ENCODE measurements at places on chromosomes 7 and 10.

GRCh38 chr7:148540041-148540738 lies 50.4 kb upstream of the C7orf33 start:
- DNase-seq, result no peak

- DNase-seq, result no peak
Observed at GRCh38 chr7:142759433-142759832, 10.2 kb downstream of the PRSS1 start.

- DNase-seq, result no peak
Observed at GRCh38 chr7:25835197-25835596, 316.8 kb upstream of the NFE2L3 start.

DNA sequence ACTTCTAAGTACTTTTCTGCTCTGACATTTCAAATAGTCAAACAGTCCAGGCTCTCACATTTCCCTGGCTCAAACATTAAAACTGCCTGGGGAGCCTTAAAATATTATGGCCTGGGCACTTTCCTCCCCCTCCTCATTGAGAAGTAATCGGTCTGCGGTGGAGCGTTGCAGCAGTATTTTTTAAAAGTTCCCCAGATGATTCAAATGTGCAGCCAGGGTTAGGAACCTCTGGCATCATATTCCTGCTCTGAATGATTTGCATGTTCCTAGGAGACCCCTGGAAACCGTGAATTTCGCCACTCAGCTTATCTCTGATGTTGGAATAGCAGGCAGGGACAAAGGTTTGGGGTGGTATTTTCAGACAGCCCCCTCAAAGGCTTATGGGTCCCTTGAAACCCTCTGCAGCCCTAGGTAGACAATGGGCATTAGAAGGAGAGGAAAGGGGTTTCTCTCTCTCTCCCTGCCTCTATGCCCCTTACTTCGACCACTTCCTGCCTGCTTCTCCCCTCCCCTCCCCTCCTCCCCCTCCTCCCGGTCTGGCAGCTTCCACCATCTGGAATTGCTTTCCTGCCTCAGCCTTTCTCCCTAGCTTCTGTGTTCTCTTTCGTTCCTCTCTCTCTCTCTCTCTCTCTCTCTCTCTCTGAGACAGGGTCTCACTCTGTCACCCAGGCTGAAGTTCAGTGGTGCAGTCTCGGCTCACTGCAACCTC lies 622.2 kb downstream of the GALNT17 start:
- DNase-seq, result no peak

- no peak for DNase-seq
Observed at GRCh38 chr10:43688348-43688892, 39.7 kb upstream of the ZNF32 start.

GRCh38 chr10:122510326-122510725 lies 49.0 kb downstream of the HTRA1 start:
- no peak for DNase-seq

GRCh38 chr10:48898426-48898825 lies 41.2 kb downstream of the LRRC18 start:
- DNase-seq, result no peak

- no peak for DNase-seq
Observed at GRCh38 chr7:137094-137891, 55.1 kb upstream of the FAM20C start.

GRCh38 chr10:120587061-120587460 lies 130.0 kb downstream of the PLPP4 start:
- DNase-seq, result no peak

DNA sequence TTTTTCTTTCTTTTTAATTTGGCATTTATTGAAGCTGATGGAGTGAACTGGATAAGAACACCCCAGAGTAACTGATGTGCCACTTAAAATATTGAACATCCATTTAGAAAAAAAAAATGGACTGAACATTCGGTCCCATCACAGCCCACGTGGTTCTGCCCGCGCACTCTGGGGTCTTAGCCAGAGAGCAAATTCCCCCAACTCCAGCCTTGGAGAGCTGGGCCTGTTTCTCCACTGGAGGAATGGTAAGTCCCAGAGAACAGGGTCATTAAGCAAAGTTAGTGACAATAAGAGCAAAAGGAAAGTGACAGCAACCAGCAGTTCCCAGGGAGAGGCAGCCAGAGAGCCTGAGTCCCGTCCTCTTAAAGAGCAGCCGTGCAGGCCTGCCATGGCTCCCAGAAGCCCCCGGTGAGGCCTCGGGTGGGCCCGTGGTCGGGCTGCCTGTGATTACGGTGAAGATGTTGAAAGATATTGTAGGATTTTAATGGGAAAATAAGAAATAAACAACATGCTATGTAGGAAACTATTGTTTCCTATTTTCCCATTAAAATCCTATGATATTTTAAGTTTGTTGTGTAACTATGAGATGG lies 487.9 kb upstream of the MKI67 start:
- DNase-seq, result no peak

GRCh38 chr7:129886167-129886817 lies 66.5 kb downstream of the UBE2H start:
- no peak for DNase-seq

DNA sequence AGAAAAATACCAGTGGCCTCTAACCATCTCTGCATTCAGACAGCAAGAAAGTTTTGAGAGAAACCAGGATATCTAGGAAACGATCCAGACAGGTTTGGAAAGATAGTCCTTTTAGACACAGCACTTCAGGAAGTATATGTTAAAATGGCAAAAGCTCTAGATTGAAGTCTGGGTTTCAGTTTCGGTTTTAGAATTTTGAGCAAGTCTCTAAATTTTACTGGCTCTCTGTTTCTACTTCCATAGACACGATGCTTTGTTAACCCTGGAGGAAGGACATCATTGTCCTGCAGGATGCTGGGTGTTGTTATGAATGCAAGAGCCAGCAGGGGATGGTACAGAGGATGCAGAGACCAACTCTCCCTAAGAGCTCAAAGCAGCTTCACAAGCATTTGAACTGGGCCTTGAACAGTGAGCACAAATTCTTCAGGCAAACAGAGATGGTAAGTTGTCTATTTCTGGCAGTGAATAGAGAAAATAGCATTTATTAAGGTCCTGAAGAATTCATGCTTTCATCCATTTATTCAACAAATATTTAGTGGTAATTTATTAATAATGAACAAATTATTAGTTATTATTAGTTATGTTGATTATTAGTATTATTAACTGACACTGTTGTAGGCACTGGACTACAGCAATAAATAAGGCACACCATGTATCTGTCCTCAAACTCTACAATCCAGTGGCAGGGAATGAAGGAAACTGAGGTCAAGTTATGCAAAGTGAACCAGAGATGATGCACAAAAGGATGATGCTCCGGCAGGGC lies 152.7 kb upstream of the NRP1 start:
- DNase-seq, result no peak

DNA sequence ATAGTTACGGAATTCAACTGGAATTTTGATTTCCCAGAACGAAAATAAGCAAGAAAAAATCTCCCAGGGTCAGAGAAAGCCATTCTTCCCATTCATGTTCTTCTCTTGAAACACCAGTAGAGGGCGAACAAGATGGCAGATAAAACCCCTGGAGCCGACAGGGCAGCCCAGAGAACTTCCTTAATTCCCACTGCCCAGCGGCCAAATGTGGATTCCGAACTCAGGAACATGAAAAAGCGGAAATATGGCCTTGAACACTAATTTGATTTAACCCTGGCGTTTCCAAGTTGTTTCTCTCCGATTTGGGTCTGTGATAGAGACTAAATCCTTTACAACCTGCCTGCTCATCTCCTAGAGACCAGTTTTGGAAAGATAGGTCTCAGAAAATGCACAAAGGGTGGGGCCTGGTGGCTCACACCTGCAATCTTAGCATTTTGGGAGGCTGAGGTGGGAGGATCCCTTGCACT lies 100.7 kb upstream of the WAC start:
- DNase-seq, result peak; percentile 44

- DNase-seq, result peak; percentile 52
Observed at GRCh38 chr7:47435889-47436312, 146.0 kb downstream of the TNS3 start.

- DNase-seq, result peak; percentile 95
Observed at GRCh38 chr7:74097937-74098614, 14.5 kb downstream of the LIMK1 start.

DNA sequence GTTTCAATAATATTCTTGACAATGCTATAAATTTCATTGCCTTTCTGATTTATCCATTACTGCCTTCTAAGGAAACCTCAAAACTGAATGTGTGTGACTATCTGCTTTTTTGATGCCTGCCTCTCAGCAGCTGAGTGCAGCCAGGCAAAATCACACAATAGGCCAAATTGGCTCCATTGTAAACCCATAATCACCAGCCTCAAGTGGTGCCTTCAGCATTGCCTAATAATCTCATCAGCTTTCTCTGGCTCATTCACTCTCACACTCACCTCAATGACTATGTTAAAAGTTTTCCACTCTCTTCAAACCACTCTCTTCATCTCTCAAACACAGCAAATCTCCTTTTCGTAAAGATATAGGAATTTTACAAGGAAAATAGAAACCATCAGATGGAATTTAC lies 182.5 kb upstream of the COL1A2 start:
- no peak for DNase-seq

DNA sequence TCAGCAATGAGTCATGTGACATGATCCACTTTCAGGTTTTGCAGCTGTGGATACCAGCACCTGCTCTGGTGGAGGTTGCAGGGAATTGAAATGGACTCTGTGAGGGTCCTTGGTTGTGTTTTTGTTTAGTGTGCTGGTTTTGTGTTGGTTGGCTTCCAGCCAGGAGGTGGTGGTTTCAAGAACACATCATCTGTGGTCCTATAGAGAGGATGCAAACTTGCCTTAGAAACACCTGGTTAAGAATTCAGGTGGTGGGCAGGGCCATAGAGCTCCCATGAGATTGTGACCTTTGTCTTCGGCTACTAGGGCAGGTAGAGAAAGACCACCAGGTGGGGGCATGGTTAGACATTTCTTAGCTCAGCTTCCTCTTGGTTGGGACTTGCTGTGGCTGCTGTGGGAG lies 59.2 kb upstream of the CYP2C9 start:
- DNase-seq, result no peak

- DNase-seq, result no peak
Observed at GRCh38 chr10:5089865-5090264, 4.3 kb upstream of the AKR1C3 start.

DNA sequence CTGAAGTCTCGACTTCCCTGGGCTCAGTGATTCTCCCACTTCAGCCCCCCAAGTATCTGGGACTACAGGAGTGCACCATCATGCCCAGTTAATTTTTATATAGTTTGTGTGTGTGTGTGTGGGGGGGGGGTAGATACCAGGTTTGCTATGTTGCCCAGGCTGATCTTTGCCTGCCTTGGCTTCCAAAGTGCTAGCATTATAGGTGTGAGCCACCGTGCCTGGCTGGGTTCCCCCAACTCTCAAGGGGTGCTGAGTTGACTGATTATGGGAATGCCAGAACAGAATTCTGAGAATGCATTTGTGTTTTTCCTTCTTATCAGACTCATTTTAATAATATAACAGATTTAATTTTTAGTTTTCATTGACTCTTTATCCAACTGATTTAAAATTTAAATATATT lies 19.5 kb downstream of the RPA3 start:
- DNase-seq, result no peak

- no peak for DNase-seq
Observed at GRCh38 chr7:155576416-155576815, 30.1 kb upstream of the CNPY1 start.

DNA sequence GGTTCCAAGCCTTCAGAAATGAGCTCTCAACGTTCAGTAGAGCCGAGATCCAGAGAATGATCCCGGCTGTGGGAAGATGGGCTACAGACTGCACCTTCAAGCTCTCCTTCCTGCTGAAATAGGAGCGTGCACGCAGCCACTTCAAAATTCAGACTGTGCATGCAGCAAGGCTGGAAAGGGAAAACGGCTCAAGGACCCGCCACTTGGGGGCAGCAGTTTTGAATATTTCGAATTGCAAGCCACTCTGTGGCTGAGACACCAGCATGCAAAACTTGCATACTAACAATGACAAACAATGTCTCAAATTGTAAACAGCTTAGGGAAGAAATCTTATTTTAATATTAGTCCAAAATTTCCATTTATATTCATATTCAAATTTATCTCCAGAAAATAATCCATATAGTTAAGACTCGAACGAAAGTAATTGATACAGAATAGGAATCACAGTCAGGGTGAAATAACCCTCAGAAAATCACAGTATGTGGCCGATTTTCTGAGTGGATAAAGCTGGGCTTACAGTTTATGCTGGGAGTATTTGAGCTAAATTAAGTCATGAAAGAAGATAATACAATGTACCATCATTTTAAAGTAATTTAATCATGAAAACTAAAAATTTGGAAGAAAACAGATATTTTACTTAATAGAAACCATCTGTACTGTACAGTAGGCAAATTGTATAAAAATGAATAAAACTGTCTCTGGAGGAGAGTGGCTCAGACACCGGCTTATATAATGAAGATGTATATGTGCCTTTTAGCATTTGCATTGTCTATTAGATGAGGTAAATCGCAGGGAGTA lies 137.9 kb upstream of the MKI67 start:
- DNase-seq, result peak; percentile 1

GRCh38 chr7:137343281-137343841 lies at the start of gene PTN:
TSS of gene PTN (minus strand) at chr7:137343733. CDS start at chr7:137254973, 88,760 bp downstream.
- DNase-seq, result no peak

GRCh38 chr10:79487296-79488194 lies 24.8 kb upstream of the EIF5AL1 start:
- no peak for DNase-seq

GRCh38 chr10:8056378-8056777 lies 1.9 kb downstream of the GATA3 start:
- no peak for DNase-seq

GRCh38 chr7:12233175-12233574 lies 22.1 kb downstream of the TMEM106B start:
- DNase-seq, result no peak

GRCh38 chr10:61761825-61762217 lies 99.1 kb downstream of the CABCOCO1 start:
- DNase-seq, result no peak

- no peak for DNase-seq
Observed at GRCh38 chr10:46255801-46256747, 30.7 kb upstream of the ANTXRL start.

DNA sequence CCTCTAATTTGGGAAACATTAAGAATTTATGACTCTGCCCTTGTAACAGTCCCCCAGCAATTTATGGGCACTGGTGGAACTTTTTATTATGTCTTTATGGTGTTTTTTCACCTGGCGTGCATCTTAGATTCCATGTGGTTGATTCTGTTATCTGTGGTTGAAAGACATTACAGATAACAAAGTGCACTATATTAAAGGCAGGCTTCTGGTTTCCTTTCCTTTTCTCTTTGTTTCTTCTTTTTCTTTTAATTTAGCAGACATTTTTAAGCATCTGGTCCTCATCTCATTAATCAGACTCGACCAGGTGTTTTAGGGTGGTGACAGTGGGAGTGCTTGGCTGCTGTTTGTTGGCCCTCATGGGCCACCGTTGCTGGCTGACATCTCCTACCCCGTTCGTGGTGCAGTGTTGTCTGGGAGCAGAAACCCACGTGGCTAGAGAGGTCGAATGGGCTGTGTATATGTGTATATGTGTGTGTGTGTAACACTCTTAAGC lies 77.4 kb downstream of the LRMDA start:
- no peak for DNase-seq

DNA sequence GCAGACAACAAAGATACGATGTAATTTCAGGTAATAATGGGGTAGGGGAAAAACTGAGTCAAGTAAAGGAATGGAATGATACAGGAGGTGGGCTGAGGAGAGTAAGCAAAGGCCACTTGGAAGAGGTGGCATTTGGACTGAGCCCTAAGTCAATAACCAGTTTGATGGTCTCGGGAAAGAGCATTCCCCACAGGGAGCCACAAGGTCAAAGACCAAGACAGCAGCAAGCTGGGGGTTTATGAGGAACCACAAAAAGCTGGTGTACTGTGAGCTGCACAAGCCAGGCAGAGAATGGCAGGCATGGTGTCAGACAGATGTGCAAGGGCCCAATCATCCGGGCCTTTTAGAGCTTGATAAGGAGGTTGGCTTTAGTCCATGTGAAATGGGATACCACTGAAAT lies 98.7 kb downstream of the NOC3L start:
- no peak for DNase-seq

GRCh38 chr7:4265676-4266075 lies 416.4 kb upstream of the FOXK1 start:
- DNase-seq, result no peak
